Mesendoderm (in vitro differentiated cells): ENCODE measurements at places on chromosomes 1 and 21.
A peak's percentile ranks its signal among the peaks of the same experiment; 100 is the strongest.

- DNase-seq, result peak; percentile 28
These were observed 2.0 kb downstream of the SCMH1 start for GRCh38 chr1:41239988-41240610.

GRCh38 chr1:193538680-193539079 lies 352.3 kb upstream of the B3GALT2 start:
- DNase-seq, result no peak

- no peak for DNase-seq
These were observed 13.1 kb downstream of the IL6R start for GRCh38 chr1:154418062-154418921.

- no peak for DNase-seq
These were observed 60.4 kb downstream of the ARHGEF10L start for GRCh38 chr1:17599954-17600300.

DNA sequence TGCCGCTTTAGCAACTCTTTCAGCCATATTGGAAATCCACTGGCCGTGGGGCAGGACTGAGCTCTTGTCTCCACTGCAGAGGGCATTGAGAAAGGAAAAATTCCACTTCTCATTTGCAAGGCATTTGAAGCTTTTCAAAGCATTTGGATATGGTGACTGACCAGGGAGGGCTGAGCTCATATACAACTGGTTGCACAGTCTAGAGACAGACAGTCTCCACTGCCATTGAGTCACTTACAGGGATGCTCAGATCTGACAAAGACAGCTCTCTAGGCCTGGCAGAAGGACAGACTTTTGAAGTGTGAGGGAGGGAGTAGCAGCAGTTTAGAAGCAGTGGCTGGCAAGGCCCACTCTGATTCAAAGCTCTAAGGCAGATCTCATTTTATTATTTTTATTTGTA lies 24.2 kb downstream of the NCF2 start:
- DNase-seq, result no peak
